ENCODE measurements at places on chromosomes 5 and 9.

GRCh38 chr9:135167849-135168655, 80.6 kb downstream of the OLFM1 start:
- no peak for DNase-seq

GRCh38 chr5:62578540-62578939, at the start of gene LRRC70:
LRRC70 (plus strand) TSS chr5:62578819; CDS start chr5:62579439, 620 bp downstream.
- peak; percentile 27 for DNase-seq

DNA sequence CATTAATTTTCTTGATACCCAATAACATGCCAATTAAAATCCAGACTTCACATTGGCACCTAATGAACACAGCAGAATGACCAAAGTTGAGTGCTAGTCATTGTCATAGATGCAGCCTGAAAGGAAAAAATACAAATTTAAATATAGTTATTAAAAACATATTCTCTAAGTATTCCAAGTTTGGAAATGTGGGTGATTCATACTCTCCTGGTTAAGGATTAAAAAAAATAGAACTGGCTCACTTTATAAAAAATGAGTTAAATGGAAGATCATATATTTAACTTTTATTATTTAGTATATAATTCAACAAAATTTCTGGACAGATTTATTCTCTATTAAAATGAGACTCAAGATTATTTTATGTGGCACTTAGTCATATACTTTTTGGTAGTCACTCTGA, 33.2 kb upstream of the RICTOR start:
- DNase-seq: no peak

DNA sequence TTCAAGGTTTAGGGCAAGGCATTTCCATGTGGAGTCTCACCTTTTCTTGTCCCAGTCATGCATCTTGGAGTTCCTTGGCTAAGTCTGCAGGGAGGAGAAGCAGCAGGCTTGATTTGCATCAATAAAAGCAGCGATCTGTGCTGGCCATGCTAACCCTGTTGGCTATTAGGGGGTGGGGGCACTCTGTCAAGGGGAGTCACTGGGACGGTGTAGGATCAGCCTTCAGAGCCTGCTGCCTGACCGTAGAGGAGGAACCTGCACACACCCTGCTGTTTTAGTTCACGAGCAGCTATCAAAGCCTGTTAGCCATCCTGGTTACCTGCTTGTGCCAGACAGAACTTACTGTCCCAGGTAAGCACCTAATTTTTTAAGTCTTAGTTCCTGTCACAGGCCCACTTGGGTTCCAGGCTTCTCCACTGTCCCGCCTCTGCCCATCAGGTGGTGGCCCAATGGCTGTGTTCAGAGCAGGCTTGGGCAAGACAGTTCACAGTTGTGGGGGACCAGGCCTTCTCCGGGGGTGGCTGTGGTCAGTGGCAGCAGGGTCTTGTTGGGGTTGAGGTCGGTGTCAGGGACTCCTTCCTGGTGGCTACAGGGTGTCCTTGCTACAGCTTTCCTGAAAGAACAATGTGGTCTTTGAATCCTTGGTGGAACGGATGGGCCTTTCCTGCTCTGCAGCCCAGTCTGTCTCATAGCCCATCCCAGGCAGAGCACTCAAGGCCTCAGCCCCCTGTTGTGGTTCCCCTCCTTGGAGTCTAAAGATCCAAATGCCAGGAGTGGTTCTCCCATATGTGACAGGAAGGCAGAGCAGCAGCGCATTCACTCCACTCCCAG, 43.7 kb downstream of the SECISBP2 start:
- no peak for DNase-seq

GRCh38 chr9:4177970-4178758, 121.7 kb downstream of the GLIS3 start:
- no peak for DNase-seq

All from AG10803 (cell line).